ENCODE measurements at places on chromosomes 4 and X.

- no peak for DNase-seq
Observed at GRCh38 chr4:120683897-120684540, 238.5 kb downstream of the PRDM5 start.

GRCh38 chr4:168585168-168586091 is 88.6 kb downstream of the PALLD start:
- DNase-seq = peak; percentile 3

DNA sequence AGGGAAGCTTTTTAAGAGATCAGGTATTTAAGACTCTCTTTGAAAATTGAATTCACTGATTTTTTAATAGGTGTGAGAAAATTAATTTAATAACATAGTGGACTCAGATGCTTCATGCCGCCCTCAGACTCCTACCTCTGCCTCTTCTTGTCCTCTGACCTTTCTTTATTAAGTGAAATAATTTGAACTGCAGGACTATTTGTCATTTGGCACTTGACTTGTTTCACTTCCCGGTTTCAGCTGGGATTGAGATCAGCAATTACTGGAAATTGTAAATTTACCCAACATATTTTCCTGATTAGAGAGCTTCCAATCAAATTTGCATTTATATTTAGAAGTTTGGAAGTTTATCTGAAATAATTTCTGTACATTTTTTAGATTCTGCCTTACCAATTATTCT is 116.8 kb downstream of the CBR4 start:
- no peak for DNase-seq

GRCh38 chrX:70444326-70444945 is at the start of gene DLG3:
Gene DLG3 (plus strand): TSS chrX:70444835. CDS start chrX:70445202, 367 bp downstream.
- no peak for DNase-seq

DNA sequence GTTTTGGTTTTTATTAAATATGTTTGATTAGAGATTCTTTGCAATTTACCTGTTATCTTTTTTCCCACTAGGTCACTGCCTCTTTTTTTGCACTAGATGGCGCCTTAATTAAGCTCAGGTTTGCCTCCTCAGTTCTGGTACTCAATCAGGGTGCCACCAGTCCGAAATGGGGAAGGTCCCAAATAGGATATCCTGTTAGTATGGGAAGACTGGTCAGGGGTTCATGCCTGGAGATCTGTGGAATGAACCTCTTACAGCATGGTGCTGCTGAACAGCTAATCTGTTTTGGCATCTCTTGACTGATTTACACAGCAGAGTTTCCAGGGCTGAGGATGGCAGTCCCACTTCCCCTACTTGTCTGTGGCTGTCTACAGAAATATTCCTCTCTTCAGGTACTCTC is 24.2 kb upstream of the VSIG1 start:
- DNase-seq = no peak

GRCh38 chrX:136021160-136021559 is 35.9 kb downstream of the SLC9A6 start:
- DNase-seq = no peak

DNA sequence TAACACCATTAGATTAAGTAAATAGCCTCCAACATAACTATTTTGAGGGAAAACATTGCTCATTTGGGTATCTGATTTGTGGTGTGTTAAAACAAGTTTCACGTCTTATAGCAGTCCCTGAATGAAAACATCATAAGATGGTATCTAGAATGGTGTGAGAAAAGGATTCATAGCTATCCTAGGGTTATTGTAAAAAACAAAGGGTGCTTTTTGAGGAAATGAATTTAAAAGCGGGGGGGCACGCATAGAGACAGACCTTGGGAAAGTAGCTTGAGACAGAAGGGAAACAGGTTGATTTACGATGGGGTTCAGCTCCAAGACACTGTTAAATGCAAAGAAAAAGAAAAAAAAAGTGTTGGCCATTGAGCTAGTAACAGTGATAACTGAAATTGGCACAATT is 768 bp upstream of the CXCL10 start:
- no peak for DNase-seq

DNA sequence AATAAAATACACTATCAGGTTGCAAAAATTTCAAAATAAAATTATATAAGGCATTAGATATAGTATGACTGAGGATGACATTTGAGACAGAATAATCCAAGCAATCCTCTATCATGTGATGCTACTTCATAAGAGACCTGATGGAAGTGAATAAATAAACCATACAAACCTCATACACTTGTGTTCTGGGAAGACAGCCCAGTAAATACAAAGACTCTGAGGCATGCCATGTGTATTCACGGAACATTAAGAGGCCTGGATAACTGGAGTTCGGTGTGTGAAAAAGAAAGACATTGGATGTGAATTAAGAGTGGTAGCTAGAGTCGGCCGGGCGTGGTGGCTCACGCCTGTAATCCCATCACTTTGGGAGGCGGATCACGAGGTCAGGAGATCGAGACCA is 364.2 kb downstream of the ADAM29 start:
- DNase-seq = no peak

GRCh38 chr4:157294575-157294974 is 74.0 kb downstream of the GRIA2 start:
- no peak for DNase-seq

GRCh38 chrX:108064613-108065012 is 19.7 kb downstream of the VSIG1 start:
- DNase-seq = no peak

- DNase-seq = no peak
Observed at GRCh38 chr4:80045786-80046185, 27.2 kb downstream of the ANTXR2 start.

GRCh38 chr4:128800284-128800683 is 9.2 kb upstream of the JADE1 start:
- DNase-seq = no peak

DNA sequence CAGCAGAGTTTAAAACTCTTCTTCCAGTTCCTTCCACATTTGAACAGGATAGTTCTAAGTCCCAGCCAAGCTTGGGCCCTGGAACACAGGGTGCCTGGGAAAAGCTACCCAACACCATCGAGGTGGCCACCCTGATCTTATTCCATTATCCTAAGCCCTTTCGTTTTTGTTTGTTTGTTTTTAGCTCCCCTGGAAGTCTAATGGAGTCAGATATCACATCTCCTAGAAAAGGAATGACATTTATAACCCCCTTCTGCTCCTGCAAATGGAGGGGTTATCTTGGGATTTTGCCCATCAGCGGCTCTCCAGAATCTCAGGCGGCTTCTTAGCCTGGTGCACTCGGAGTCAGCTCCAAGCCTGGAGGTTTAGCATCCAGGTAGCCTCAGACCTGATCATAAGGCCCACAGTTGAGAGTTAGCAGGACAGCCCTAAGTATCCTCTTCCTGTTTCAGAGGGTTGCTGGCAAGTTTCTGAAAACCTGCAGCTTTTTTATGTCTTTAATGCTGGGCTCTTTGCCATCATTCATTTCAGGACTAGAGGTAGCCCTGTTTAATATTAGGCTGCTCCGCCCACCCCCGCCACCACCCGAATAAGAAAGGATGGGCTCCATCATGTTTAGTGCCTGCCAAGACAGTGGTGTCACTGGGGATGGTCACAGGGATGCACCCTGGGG is 230.0 kb upstream of the LNX1 start:
- DNase-seq = no peak

- DNase-seq = no peak
Observed at GRCh38 chrX:36908801-36909675, 99.1 kb upstream of the FAM47C start.

DNA sequence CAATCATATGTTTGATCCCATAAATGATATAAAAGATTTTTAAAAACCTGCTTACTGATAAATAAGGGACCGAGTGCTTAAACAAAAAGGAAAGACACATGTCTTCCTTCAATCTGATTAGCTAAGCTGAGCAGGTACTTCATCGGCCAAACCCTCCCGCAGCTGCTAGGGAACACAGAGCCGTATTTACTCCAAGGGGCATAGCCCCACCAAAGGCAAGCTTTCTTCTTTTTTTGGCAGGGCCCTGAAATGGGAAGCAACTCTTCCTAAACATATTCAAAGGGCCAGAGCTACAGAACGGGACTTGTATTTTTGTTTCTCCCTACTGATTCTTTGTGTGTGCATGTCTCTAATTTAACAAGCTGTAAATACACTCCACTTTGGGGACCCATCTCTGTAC is 337.3 kb downstream of the NLGN4X start:
- DNase-seq = no peak

GRCh38 chr4:7861440-7861881 is 78.2 kb downstream of the AFAP1 start:
- DNase-seq = no peak

GRCh38 chr4:110130576-110131358 is 67.6 kb downstream of the ELOVL6 start:
- DNase-seq = no peak

GRCh38 chrX:106932960-106933537 is 12.8 kb downstream of the CLDN2 start:
- DNase-seq = no peak

DNA sequence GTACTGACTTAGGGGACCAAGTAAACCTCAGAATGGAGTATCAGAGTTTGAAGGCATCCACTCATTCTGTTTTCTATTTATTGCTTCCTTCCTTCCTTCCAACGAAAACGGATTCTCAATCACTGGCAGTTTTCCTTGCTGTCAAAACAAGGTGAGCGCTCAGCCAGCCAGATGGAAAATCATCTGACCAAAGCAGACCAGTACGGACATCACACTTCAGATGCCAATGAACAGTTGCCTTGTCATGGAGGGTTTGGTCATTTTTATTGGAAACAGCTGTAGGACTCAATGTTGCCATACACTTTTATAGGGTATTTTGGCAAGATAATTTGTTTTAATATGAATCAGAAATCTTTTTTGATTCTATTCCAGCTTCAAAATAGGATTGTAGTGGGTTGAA is 16.6 kb downstream of the GEMIN8 start:
- DNase-seq = no peak

DNA sequence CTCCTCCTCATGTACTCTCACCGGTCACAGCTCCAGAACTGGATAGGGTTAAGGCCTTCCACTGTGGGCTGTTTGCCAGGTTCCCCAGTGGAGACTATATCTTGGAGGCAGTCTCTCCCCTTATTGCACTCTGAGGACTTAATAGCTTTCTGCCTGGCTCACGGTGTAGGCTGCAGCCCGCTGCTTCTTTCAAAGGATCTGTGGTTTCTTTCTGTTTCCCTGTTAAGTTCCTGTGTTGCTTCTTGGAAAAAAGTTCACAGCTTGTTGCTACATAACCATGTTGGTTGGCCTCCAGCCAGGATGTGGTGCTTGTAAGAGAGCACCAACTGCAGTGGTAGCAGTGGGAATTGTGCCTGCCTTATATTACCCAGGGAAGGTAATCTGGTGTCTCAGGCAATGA is 24.9 kb upstream of the ZDHHC15 start:
- DNase-seq = no peak

DNA sequence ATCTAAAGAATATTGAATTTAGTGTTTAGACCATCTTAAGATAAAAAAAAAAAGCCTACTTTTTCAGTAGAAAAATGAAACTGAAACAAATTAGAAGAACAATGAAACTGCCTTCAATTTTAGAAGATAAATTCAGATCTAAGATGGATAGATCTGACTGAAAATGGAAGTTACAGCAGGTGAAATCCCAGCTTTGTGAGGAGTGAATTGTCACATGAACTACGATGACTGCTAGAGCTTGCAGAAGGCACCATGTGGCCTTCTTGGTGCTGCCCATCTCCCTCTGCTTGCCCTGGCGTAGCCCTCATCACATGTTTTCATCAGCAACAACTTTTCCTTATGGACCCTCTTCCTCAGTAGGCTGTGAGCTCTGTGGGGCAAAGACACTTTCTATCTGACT is 51.4 kb upstream of the EMCN start:
- DNase-seq = no peak

GRCh38 chrX:6169407-6169806 is 59.3 kb downstream of the NLGN4X start:
- DNase-seq = no peak

- DNase-seq = no peak
Observed at GRCh38 chrX:101219116-101219863, at the start of gene DRP2. Gene DRP2 (plus strand): TSS chrX:101219786. CDS start chrX:101231648, 11,862 bp downstream.

DNA sequence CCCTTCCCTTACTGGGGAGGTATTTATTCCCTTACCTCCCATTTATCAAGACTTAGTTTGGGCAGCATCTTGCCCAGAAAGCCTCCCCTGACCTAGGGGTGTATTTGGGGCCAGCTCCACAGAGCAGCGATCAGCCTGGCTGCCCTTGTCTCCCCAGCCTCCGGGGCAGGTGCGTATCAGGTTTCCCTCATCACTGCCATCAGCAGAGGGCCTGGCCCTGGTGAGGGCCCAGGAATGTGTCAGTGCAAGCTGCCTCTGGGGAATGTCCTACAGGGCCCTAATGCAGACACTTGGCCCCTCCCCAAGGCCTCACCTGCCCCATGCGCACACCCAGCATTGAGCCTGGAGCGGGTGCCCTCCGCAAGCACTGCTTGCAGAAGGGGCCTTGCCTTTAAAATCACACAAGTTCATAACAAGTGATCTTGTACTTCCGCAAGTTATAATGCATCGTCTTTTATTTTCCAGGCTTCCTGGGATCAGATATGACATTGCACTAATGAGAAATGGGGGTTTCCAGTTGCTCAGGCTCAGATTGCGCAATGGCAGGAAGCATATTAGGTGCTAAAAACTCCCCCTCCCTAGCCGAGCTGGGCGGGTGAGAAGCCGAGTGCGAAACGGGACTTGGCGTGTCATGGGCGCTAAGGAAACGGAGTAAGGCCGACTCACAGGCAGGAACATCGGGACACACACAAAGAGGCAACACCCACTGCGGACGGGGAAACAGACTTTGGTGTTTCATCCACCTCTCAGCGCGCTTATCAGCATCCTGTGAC is 25.4 kb upstream of the AFAP1 start:
- peak; percentile 30 for DNase-seq

DNA sequence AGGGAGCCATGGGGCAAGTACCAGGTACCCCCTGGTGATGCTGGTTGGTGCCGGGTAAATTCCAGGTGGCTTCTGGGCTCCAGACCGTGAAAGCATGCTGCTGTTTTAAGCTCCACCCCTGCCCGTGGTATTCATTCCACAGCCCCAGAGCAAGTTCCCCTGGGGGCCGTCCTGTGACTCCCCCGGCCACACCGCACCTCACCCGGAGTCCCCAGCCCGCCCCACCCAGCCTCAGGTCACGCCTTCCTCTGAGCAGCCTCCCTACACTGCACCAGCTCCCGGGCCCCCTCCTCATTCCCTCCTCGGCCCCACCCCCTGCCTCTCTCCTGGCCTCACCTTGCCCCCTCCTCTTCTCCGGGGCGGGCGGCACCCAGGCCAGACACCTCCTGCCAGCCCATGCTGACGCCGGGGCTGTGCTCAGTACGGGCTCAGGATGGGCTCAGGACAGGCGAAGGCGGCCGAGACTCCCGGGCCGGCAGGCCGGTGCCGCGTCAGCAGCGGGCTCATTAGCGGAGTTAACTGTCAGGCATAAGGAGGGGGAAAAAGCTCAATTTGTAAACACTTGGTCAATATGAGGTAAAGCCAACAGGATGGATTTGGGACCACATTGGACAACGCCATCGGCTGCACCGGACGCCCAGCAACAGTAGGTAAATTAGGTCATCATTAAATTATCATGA is 127.4 kb downstream of the FAM53A start:
- DNase-seq = no peak

DNA sequence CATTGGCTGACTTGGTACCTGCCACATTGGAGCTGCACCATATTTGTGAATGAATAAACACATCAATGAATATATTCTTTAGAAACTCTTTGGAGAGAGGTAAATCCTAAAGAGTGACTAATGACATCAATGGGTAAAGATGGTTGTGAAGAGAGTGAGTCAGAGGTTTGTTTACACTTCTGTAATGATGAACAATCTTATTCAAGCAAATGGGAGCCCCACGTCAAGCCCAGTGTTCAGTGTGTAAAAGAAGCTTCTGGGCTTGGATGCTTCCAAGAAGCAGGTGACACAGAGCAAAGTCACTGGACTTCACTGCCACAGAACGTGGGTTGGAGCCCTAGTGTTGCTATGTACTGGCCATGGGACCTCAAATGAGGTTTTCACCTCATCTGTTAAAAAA is 319.0 kb downstream of the STK32B start:
- no peak for DNase-seq
